ENCODE measurements at places on chromosomes 4 and X.

DNA sequence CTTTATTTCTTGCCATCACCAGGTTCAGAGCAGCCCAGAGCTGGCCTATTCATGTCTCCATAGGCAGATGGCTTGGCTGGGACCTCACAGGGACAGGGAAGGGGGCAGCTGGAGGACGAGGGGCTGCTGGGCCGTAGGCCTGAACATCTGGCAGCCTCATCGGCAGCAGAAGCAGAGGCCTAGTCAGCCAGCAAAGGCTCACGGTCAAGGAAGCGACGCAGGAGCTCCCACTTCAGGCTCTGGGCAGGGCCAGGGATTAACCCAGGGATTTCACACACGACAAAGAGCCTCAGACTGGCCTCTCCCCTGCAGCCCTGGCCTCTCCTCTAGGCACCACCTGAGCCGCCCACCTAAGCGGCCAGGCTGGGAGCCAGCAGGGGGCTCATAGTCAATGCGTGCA is 46.0 kb upstream of the MAN2B2 start:
- no peak for DNase-seq

- no peak for DNase-seq
Measured at GRCh38 chr4:13268165-13268564, 216.0 kb downstream of the RAB28 start.

GRCh38 chr4:182560358-182560757 is 317.2 kb downstream of the TENM3 start:
- DNase-seq, result peak; percentile 86

- no peak for DNase-seq
Measured at GRCh38 chr4:162469977-162470376, 306.2 kb upstream of the FSTL5 start.

DNA sequence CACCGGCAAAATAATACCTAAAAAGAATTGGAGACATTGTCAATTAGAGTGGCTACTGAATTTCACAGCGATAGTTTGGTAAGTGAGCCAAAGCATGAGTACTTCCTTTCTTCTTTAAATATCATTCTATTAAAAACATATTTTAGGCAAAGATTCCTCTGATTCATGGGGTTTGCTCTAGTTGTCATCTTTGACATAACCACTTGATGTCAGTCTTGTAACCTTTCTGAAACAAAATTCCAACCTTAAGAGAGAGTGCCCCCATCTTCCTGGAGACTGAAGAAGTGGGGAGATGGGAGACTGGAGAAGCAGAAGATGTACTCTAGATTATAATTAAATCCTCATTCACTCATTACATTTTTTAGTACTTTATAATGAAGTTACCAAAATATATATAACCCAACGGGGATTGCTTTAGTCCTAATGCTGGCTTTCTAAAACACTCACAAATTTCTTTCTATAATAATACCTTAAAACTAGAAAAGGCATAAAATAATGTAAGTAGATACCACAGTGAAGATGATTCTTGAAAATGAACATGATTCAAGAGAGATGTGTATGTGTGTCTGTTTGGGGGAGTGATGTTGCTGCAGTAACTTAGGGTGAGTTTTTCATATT is 96.4 kb downstream of the EMCN start:
- DNase-seq, result no peak

- DNase-seq, result no peak
Measured at GRCh38 chrX:105495376-105495775, 274.9 kb upstream of the TEX13A start.

GRCh38 chrX:85391185-85391877 is 11.9 kb upstream of the POF1B start:
- DNase-seq, result no peak

GRCh38 chrX:118345045-118345463 is 852 bp upstream of the WDR44 start:
- DNase-seq, result no peak

- no peak for DNase-seq
Measured at GRCh38 chr4:151114986-151115385, 15.6 kb downstream of the RPS3A start.

- DNase-seq, result no peak
Measured at GRCh38 chrX:1400049-1400448, 8.1 kb upstream of the SLC25A6 start.

- DNase-seq, result no peak
Measured at GRCh38 chrX:38313190-38313589, 14.1 kb downstream of the RPGR start.

DNA sequence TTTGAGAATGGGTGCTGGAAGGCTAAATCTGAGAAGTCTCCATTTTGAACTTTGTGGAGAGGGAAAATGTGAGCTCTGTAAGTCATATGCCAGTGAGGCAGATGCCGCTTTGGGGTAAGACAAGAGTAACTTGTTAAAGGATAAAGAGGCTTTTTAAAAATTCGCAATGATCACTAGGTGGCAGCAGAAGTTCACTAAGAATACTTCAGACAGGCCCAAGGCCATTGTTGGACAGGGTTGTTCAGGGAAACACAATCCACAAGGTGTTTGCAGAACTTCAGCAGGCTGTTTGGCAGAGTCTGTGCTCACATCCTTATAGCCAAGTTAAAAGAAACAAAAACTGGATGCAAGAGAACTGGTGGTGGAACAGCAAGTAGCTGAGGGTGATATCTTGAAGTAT is 13.7 kb upstream of the PIGA start:
- no peak for DNase-seq

DNA sequence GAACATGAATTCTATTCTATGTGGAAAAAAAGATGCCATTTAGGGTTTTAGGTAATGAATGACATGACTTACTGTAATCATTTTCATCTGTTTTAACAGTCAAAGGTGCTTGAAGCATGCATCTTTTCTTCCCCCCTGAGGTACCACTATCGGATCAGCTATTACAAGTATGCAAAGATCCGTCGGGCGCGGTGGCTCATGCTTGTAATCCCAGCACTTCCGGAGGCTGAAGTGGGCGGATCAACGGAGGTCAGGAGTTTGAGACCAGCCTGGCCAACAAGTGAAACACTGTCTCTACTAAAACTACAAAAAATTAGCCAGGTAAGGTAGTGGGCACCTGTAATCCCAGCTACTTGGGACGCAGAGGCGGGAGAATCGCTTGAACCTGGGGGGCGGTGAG is 241.3 kb downstream of the ARAP2 start:
- no peak for DNase-seq

DNA sequence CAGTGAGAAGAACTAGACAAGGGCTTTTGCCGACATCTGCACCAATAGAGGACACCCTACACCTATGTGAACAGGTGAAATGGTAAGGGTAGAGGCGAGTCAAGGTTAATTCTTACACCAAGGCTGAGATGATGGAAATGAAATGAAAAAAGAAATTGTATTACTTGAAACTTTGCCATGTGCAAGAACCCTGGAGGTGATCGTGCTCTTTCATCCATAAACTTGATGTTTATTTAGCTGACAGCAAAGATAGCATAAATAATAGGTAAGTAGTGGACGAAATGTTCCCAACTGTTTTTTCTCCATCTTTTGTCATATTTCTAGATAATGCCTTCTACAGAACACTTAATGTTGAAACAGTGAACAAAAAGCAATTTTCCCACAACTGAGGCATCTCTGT is 162.5 kb downstream of the BANK1 start:
- DNase-seq, result no peak

DNA sequence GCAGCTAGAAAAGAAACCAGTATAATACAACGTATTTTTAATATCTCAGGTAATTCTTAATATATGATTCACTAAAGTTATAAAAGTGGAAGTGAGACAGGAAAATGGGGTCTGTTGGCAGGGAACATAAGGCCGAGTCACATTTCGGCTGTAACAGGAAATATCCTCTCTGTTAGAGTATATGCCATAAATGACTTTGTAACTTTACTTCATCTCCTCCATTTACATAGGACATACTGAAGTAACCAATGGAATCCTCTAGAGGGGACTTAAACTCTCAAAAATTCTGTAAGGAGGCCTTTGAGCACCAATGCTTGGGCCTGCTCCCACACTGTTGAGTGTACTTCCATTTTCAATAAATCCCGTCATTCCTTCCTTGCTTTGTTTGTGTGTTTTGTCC is 71.3 kb downstream of the ANKRD17 start:
- no peak for DNase-seq

- DNase-seq, result no peak
Measured at GRCh38 chr4:173821876-173822275, 291.8 kb upstream of the HAND2 start.

DNA sequence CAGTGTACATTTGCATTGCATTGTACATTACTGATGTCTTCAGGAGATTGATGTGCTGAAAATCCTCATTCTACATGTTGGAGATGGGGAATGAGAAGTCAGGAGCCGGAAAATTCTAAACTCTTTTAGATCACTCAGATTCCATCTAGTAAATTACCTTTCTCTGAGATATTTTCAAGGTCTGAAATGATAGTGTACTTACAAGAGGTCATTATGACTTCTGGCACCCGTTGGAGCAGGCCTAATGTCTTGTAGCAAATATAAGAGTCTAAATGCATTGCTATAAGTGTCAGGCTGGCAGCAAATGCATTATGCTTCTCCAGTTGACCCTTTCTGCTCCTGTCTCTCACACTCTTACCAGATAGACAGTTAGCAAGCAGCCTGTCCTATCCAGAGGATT is 692.8 kb downstream of the GRID2 start:
- no peak for DNase-seq

DNA sequence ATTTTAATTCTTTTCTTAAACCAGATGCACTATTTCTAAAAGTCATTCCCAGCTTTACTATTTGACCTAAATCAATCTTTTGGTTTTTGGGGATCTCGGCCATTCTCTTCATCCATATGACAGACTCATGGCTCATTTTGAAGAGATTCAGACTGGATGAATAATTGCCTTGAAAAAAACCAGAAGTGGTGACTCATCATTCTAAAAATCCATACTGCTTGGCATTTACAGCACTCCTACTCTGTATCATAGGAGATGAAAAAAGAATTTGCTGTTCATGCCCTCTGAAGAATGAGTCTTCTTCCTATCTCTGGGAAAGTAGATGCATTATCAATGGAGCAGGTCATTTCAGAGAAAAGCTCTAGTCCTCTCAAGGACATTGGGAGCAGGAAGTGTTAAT is 220.5 kb upstream of the RPS6KA3 start:
- no peak for DNase-seq

DNA sequence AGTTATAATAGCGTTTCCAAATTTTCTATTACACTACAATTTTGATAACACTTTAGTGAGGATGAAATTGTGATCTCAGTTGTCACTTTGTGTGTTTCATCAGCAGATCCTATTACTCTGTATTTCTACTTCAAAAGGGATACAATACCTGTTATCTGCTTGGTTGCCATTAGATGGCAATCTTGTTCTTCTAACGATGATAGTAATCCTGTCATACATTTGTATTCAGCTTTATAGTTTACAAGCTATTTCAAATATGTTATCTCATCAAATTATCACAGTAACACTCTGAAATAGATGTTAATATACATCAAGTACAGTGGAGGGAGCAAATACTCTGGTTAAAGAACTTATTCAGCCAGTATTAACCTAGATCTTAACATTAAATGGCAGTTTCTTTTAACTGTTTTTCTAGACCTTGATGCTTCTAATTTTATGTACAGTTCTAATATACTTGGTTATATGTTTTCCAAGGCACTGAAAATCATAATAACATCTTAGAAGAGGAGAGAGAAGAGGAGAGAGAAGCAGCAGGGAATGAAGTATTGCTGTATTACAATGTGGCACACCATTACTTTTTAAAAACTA is 292.0 kb downstream of the CCSER1 start:
- no peak for DNase-seq

DNA sequence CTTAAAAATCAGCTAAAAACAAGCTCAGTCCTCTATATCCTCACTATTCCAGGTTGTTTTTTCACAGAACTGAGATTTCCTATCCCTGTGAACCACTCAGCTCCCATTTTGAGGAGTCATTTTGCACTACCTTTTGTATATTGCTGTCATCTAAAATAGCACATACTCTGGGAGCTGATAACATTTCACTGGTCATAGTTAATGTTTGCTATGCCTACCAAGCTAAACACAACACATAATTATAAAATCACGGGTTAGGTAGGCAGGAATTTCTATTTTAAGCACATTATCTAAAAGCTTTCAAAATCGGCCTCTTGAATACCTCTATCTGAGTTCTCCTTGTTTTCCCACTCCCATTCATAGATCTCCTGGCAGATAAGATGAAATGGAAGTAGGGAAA is 882.0 kb upstream of the INTU start:
- DNase-seq, result no peak

GRCh38 chr4:177403746-177404145 is 38.5 kb downstream of the AGA start:
- no peak for DNase-seq

GRCh38 chr4:155667222-155667567 is 547 bp downstream of the GUCY1A1 start:
- DNase-seq, result peak; percentile 67

DNA sequence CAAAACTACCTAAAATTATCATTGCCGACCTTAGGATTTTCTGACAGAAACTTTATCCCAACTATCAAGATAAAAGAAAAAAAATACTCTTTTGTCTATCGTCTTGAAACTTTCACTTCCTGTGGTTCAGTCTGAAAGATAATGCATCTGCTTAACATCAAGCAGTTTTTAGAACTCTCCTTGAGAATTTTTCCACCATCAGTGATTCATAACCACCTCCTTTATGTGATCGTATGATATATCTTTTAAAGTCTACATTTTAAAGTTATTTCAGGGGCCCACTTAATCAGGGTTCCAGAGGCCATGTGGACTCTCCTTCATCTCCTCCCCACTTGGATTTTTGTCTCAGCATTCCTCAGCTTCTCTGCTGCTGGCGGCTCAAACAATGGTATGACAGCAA is 272.8 kb upstream of the TENM3 start:
- no peak for DNase-seq

- DNase-seq, result no peak
Measured at GRCh38 chrX:154542723-154543424, 3.8 kb downstream of the G6PD start.

GRCh38 chrX:153947009-153947769 is 2.7 kb upstream of the RENBP start:
- peak; percentile 77 for DNase-seq

GRCh38 chr4:95267081-95267480 is 281.7 kb downstream of the UNC5C start:
- no peak for DNase-seq

DNA sequence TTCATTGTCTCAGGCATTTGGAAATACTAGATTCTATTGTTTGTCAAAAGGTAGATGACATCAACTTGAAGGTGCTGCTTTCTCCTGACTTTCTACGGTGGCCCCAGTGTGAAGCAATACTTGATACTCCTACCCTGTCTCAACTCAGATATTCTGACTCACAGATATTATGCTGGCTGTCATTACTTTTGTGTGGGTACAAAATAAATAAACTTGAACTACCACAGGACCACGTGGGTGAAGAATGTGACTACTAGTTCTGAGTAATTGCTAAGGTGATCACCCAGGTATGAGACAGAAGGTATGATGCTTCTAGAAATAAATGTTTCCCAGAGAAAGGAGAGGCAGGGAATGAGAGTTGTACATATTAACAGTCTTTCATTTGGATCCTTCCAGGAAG is 275.3 kb upstream of the SPOCK3 start:
- no peak for DNase-seq

DNA sequence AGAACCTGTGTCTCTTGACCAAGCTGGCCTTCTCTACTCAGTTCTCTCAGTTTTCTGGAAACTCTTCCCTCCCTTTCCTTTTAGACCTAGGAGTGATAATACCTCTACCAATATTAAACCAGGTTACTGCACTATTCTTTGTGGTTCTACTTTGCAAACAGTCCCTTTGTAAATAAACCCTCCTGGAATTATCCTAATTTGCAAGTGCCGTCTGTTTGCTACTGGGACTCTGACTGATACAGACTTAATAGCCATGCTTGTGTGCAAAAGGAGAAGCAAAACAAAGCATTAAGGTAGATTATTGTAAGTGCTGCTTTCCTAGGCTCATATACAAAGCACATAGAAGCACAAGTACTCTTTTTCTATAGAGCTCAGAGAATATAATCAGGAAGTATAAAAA is 507.0 kb downstream of the INPP4B start:
- no peak for DNase-seq

Measured in H1 (cell line).